ENCODE measurements at places on chromosomes 2 and 18. TPM values are rescaled to one million over a fixed set of nuclear protein-coding genes. Genes with fewer than 3 reads are reported as not detected.

The SIX2 gene
- total RNA-seq, result not detected

The KANSL1L gene
- total RNA-seq, result 36.3 TPM

The CD8B gene
- total RNA-seq, result 2.1 TPM

The C2orf92 gene
- 14.4 TPM for total RNA-seq

The ZNF521 gene
- total RNA-seq, result 25.0 TPM

The SLC9A2 gene
- total RNA-seq, result 0.58 TPM

The C2orf76 gene
- 11.8 TPM for total RNA-seq

The PLB1 gene
- total RNA-seq, result 4.2 TPM

The SMAD2 gene
- 160 TPM for total RNA-seq

The GALNT14 gene
- total RNA-seq, result 0.81 TPM

The WNT6 gene
- total RNA-seq, result not detected

The LHCGR gene
- not detected for total RNA-seq

The G6PC2 gene
- not detected for total RNA-seq

The RFTN2 gene
- 12.3 TPM for total RNA-seq

The ASXL3 gene
- 1.3 TPM for total RNA-seq

The TGFBRAP1 gene
- total RNA-seq, result 22.9 TPM

The ONECUT2 gene
- 0.03 TPM for total RNA-seq

The EFHD1 gene
- 10.7 TPM for total RNA-seq

The COLEC12 gene
- 55.2 TPM for total RNA-seq

The UCN gene
- total RNA-seq, result 2.8 TPM

The ERFE gene
- not detected for total RNA-seq

The RUFY4 gene
- not detected for total RNA-seq

The HOXD4 gene
- total RNA-seq, result 0.84 TPM

The CAPN14 gene
- 0.26 TPM for total RNA-seq

The DCDC2C gene
- not detected for total RNA-seq

The IL1B gene
- 11.5 TPM for total RNA-seq

The LOXL3 gene
- 8.1 TPM for total RNA-seq

The UGT1A10 gene
- total RNA-seq, result not detected

The CCDC141 gene
- total RNA-seq, result 25.7 TPM

The SELENOI gene
- 14.8 TPM for total RNA-seq

The ELOA2 gene
- not detected for total RNA-seq

The GPR35 gene
- 3.4 TPM for total RNA-seq

The SNX17 gene
- 97.6 TPM for total RNA-seq

The TUBB8B gene
- 0.38 TPM for total RNA-seq

The TUBA3D gene
- total RNA-seq, result not detected

The LIPG gene
- 10.2 TPM for total RNA-seq

The SERPINB12 gene
- not detected for total RNA-seq

The NXPH2 gene
- total RNA-seq, result not detected

Data from upper lobe of right lung (tissue), 1 donor.